Hematopoietic multipotent progenitor cell treated with erythropoietin and hydrocortisone succinate and interleukin-3 and kit ligand, for 15 days (in vitro differentiated cells): ENCODE measurements at places on chromosomes 2 and 18.

GRCh38 chr2:39153312-39153711 is 32.5 kb upstream of the SOS1 start:
- no peak for DNase-seq

DNA sequence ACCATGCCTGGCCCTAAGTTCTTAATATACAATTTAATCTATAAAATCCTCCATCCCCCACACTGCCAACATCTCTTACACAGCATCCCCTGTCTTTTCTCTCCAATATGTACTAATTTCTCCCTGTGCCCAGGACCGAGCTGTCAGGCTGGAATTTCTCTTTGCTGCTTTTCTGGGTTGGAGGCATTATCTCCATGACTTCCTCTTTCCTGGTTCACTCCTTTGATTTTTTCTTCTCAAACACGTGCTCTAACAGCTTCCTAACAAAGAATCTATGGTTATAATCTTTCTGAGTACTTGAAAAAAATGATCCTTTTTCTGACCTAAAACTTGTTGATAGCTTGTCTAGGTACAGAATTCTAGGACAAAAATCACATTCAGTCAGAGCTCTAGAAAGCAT is 112.8 kb downstream of the C1D start:
- DNase-seq: no peak

GRCh38 chr2:190694479-190694878 is 45.6 kb downstream of the NAB1 start:
- DNase-seq: no peak

DNA sequence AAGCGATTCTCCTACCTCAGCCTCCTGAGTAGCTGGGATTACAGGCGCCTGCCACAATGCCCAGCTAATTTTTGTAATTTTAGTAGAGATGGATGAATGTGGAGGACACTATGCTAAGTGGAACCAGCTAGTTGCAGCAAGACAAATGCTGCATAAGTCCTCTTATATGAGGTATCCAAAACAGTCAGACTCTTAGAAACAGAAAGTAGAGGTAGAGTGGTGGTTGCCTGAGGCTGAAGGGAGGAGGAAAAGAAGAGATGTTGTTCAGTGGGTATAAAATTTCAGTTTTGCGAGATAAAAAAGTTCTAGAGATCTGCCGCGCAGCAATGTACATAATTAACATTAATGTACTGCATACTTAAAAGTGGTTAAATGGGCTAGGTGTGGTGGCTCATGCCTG is 145.3 kb upstream of the SPRED2 start:
- DNase-seq: no peak

DNA sequence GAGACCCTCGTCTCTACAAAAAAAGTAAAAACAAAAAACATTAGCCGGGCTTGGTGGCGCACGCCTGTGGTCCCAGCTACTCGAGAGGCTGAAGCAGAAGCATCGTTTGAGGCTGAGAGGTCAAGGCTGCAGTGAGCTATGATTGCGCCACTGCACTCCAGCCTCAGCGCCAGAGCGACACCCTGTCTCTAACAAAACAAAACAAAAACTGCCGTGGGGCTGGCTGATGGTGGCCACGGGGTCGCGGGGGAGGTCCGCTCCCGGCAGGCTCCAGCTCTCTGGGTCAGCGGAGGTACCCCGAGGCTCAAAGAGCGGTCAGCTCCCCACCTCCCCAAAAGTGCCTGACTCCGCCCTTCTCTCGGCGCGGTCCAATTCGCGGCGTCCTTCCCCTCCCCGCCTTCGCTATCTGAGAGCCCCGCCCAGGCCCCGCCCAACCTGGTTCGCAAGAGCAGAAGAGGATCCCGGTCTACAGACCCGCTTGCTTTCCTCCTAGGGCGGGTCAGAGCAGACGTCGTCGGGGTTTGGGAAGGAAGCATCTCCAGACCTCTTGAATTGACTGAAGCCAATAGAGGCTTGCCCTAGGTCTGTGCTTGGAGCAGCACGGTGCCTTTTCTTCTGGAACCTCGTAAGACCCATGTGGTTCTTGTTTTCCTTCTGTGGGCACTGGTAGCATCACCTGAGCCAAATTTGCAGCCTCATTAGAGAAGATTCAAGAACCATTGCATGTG is 7.8 kb downstream of the RAX start:
- DNase-seq: no peak

DNA sequence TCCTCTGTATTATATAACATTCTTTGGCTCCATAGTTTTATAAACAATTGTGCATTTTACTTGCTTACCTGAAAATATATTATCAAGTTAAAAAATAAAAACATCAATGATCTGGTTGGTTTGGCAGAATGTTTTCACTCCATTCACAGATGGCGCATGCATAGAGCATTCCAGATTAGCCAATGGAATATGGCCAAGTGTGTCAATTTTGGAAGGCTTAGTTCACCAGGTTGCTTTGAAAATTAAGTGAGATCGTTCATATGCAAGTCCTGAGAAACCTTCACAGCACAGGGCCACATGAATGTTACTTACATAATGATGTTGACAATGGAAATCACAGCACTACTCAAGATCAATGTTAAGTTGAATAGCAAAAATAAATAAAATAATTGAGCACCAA is 335.7 kb downstream of the GRB14 start:
- DNase-seq: no peak

DNA sequence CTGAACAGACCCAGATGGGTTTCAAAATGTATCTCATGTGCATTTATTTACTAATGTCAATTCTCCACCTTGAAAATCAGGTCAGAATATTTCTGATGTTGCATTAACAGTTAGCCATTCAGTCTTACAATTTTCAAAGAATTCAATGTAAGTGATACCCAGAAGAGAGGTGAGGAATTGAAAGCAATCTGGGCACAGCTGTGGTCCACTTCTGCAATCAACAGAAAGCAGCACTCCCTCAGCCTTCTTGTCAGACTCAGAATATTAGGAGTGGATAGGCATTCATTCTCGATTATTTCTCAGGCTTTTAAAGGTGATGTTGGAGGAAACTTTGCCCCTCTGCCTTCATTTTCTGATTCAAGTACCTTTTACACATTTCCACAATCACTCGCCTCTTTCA is 15.7 kb downstream of the CCL20 start:
- DNase-seq: no peak

DNA sequence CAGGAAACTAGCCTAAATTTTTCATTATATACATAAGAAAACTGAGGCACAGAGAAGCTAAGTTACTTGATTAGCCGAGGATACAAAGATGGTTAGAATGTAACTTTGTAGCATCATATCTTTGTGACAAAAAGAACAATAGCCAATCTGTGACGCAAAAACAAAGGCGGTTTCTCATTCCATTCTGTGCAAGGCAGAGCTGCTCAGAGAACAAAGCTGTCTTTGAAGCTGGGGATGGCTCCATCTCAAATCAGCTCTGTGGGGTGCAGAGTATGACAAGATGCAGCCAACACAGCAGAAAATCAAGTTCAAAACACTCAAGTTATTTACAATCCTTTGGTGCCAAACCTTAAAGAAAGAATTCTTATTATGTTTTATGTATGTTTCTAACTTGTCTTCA is 81.9 kb upstream of the VWC2L start:
- DNase-seq: no peak

GRCh38 chr2:67311536-67311935 is 85.6 kb upstream of the ETAA1 start:
- DNase-seq: no peak

GRCh38 chr18:44075038-44075437 is 605.6 kb upstream of the SETBP1 start:
- DNase-seq: no peak

GRCh38 chr2:160075171-160075570 is 12.8 kb upstream of the PLA2R1 start:
- no peak for DNase-seq

- DNase-seq: no peak
These were observed 44.8 kb upstream of the TANC1 start for GRCh38 chr2:158923641-158924040.

DNA sequence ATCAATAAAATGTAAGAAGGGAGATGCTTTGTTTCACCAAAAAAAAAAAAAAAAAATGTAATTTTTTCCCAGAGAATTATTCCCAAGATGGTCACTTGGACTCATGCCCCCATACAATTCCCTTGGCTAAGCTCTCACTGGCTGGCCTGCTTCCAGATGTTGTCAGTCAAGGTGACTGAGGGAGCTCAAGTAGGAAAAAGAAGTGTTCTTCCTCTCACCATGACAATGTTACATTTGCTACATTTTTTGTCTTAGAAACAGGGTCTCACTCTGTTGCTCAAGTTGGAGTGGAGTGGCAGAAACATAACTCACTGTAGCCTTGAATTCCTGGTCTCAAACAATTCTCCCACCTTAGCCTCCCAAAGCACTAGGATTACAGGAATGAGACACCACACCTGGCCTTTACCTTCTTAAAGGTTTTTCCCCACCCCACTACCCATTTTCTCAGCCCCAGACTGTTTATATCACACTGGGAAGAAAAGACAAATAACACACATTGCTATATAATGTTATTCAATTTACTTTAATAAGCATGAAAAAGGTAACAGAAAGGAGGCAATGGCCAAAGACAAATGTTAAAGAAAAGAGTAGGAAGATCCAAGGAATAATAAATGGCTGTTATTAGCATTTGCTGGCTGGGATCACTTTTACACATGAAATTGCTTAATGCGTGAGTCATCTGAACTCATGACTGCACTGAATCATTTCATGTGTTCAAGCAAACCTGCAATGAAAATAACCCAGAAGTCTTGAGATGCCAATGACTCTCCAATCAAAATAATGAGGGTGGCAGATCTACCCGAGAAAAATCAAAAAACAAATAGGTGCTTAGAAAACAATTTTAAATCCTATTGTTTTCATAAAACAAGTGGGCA is 45.2 kb downstream of the ACVR1 start:
- DNase-seq: no peak

- no peak for DNase-seq
These were observed 67.0 kb upstream of the APCDD1 start for GRCh38 chr18:10387399-10387798.

GRCh38 chr2:229137066-229137465 is 134.0 kb downstream of the PID1 start:
- DNase-seq: no peak

- DNase-seq: no peak
These were observed 80.8 kb downstream of the NAT8 start for GRCh38 chr2:73561422-73561821.

DNA sequence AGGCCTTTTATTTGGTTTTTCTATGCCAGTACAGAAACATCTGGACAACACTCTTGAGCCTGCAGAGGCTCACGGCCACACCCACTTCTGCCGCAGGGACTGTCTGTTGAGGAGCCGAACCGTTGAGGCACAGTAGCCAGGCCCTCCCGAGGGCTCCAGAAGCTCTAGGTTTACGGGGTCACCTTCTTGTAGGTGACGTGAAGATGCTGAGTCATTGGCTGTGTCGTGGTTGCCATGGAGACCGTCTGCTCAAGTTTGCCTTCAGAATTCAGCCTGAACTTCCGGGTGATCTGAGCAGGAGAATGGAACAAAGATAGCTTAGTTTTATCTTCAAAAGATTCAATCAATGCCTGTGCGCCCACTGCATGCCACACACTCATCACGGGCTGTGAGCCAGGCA is 25.9 kb downstream of the BOK start:
- DNase-seq: no peak

DNA sequence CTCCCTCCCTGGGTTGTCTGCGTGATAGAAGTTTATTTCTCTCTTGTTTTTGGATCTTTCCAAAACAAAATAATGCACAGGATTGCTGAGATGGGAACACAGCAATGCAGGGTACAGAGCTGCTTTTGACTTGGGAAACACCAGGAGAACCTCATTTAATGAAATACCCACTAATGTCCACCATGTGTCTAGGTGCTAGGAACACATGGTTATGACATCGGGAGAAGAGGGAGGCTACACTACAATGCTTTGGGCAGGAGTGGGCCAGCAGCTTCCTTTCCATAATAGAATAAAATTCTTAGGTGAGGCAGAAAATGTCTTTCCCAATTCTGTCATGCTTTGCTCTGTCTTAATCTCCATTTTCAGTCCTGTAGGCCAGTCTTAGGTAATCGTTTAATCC is 29.2 kb upstream of the KCNF1 start:
- DNase-seq: no peak

- no peak for DNase-seq
These were observed 308.5 kb downstream of the NRXN1 start for GRCh38 chr2:50723286-50723938.

DNA sequence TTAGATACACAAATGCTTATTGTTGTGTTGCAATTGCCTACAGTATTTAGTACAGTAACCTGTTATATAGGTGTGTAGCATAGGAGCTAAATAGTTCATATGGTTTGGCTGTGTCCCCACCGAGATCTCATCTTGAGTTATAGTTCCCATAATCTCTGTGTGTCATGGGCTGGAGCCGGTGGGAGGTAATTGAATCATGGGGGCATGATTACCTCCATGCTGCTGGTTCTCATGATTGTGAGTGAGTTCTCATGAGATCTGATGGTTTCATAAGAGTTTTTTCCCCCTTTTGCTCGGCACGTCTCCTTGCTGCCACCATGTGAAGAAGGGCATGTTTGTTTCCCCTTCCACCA is 190.5 kb upstream of the SESTD1 start:
- DNase-seq: no peak

DNA sequence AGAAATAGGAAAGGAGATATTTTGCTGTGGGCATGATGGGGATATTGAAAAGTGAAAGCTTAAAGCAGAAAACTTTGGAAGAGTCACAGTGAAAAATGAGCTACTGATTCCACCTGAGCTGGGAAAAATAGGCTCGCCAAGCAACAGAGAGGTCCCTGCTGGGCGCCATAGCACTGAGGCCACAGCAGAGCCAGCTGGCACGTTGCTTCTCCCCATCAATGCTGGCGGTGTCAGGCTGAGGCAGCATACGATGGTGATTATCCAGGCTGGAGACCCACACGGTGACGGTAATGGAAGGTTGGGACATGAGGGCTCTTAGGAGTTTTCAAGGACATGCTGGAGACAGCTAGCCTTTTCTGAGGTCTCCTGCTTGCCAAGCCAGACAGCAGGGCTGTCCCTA is 25.8 kb upstream of the DTNB start:
- DNase-seq: no peak

- no peak for DNase-seq
These were observed 142.8 kb upstream of the ALPP start for GRCh38 chr2:232235716-232236115.

- DNase-seq: no peak
These were observed 200.6 kb downstream of the NAPG start for GRCh38 chr18:10726198-10727068.

- peak; percentile 67 for DNase-seq
These were observed 65.2 kb downstream of the CCDC195 start for GRCh38 chr2:224650815-224651439.

GRCh38 chr2:1132328-1132969 is 181.8 kb downstream of the SNTG2 start:
- no peak for DNase-seq

DNA sequence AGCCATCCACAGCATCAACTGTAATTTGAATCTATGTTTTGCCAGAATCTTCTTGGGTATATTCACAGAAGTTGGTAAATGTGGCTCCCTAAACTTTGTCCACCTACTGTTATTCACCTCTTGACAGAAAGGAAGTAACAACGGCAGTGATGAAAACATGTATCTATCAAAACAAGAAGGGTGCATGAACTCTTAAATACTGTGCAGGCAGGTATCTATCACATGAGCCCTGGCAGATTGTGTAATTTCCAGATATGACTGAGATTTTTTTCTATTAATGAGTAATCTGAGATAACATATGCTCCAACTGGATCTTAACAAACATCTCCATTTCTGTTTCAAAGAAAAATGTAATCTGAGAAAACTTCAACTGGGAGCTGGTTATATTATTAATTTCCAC is 36.6 kb downstream of the SFT2D3 start:
- DNase-seq: no peak

GRCh38 chr2:44275927-44276303 is 635 bp downstream of the SLC3A1 start:
- no peak for DNase-seq
